Stimulated activated CD8-positive, alpha-beta memory T cell treated with anti-CD3 and anti-CD28 coated beads, Interleukin-4, amount 100 ng/mL, for 48 hours (primary cell): ENCODE measurements at places on chromosomes 2 and 18.
A peak's percentile ranks its signal among the peaks of the same experiment; 100 is the strongest.

- no peak for DNase-seq
Observed at GRCh38 chr2:168601741-168602140, 145.7 kb downstream of the CERS6 start.

- no peak for DNase-seq
Observed at GRCh38 chr2:172372436-172372835, 55.0 kb upstream of the ITGA6 start.

DNA sequence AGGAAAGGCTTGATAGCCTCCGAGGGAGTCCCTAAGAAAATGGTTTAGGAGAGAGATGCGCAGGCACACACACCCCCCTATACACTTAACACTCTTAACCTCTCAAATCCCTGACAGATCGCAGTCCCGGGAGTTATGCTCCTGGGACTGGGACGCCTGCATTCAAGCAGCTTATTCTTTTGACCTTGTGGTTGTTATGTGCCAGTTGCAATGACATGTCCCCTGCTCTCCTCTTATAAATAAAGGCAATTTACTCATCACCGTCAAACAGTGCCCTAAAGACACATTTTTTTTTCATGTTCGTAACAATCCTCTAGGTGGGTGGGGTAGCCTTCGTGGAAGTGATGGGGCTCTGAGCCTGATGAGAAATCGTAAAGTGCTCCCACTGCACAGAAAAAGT, 162.2 kb downstream of the LRRC30 start:
- DNase-seq = no peak

DNA sequence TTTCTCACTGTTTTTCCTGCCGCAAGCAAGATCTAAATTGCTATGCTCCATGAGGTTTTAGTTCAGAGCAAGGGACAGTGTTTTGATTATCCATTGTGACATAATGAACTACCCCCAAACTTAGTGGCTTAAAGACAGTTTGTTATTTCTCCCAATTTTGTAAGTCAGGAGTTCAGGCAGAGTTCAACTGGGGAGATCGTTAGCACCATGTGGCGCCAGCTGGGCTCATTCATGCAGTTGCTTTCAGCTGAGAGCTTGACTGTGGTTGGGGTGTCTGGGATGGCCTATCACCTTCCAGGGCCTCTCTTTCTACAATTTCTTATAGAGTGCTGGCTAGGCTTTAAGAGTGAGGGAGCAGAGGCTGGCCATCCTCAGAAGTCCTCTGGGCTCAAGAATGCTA, 382.9 kb upstream of the CELF4 start:
- no peak for DNase-seq

GRCh38 chr2:28751956-28752630, 463 bp downstream of the PPP1CB start:
- peak; percentile 53 for DNase-seq

DNA sequence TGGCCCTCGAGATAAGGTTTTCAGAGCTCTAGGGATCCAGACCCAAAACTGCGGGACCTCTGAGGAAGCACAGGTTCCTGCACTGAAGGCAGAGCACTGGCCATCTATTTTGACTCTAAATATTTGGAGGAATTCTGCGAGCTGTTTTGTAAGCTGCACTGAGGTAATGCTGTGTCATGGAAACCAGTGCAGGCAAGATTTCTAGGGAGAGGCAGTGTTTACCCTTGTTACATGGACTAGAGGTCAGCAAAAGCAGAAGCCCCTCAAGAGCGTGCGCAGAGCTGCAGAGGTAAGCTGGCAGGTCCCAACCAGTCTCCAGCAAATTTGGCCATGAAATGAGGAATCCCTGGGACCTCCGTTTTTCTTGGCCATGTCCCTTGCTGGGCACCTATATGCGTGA, 137.3 kb downstream of the RNF152 start:
- no peak for DNase-seq

- DNase-seq = no peak
Observed at GRCh38 chr2:15159206-15159605, 401.9 kb downstream of the NBAS start.

DNA sequence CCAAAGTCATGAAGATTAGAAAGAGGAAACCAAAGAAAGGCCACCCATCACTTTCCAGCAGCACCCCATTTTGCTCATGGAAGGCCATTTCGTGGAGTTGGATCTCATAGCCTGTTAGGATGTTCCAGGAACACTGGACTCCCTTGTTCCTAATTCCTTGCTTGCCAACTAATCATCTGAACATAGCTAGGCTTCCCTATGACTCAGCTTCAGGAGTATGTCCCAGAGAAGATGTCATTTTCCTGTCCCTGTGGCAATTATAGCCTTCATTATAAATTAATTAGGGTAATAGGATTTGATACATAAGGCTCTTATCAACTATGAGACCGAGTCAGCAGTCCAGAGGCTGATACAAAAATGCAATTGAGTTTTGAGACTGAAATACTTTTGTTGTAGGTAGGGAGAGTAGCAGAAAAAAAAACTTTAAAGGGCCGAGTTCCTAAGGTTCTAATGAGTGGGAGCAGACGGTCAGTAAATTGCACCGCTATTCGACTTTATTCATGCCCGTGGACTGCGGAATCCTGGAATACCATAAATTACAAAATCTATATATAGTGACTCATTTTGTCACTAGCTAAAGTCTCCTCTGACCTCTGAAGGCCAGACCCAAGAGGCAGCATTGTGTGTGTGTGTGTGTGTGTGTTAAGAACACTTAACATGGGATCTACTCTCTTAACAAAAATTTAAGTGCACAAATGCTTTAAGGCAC, 311.8 kb downstream of the FBXO15 start:
- DNase-seq = no peak

DNA sequence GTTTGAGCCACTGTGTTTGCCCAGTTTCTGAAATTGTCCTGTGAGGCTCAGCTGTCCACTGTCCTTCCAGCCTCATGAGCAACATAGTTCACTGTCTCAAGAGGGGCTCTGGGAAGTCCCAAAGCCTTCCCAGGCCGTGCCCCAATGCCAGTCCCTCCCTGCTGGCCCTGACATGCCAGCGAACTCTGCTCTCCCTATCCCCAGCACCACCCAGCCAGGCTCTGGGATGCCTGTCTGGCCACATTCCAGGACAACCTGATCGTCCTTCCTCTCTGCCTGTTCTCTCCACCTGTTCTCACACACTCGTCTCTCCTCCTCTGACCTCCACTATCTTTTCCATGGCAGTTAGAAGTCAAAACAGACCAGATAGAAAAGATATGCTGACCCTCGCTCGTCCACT, 278.0 kb upstream of the ID2 start:
- no peak for DNase-seq

- DNase-seq = no peak
Observed at GRCh38 chr2:233089851-233090250, 29.7 kb downstream of the INPP5D start.

DNA sequence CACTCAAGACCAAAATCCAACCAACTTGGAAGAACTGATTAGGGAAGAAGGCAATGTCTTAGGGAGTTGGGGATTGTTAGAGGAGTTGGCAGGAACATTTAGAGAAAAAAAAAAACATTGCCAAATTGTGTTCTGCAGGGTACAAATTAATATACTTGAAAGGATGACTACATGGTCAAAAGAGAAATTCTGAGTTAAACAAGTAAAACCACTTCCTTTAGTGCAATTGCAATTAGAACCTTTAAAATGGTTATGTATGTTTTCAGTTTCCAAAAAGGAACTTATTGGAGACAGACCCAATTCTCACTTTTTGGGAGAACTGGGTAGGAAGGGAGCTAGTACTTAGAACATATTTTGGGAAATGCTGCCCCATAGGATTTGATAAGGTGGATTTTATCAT, 137.9 kb downstream of the GPD2 start:
- no peak for DNase-seq

DNA sequence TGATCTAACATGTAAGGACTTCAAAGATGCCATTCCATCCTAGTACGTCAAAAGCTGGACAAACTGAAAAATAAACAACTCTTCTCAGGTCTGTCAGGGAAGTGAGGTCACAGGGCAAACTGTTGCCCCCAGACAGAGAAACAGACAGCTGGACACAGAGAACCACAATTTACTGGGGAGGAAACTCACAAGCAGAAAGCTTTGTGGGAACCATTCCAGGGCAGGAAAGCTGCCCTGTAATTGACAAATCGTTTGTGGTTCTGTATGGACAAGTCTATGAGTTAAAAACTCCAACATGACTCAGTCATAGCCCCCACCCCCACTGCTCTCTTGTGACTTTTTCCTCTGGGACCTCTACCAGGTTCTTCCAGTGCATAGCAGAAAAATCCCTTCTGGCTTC, 28.4 kb downstream of the MCEE start:
- no peak for DNase-seq

GRCh38 chr2:78486565-78486964, 538.9 kb upstream of the REG3G start:
- DNase-seq = no peak

DNA sequence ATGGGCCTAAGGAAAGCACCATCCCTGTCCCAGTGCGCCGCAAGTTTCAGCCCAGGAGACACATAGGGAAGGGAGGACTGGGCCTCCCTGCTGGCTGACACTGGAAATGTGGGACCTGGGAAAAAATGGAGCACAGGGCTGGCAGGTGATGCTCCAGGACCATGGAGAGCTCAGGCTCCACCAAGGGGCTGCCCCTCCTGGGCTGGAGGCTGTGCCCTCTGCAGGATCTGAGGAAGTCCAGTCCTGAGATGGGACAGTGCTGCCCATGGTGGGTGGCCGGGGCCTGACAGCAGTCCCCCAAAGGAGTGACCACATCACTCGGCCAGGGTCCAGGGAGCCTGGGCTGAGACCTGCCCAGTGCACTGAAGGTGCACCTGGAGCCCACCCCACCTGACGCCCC, 108.6 kb upstream of the TEKT4 start:
- no peak for DNase-seq

DNA sequence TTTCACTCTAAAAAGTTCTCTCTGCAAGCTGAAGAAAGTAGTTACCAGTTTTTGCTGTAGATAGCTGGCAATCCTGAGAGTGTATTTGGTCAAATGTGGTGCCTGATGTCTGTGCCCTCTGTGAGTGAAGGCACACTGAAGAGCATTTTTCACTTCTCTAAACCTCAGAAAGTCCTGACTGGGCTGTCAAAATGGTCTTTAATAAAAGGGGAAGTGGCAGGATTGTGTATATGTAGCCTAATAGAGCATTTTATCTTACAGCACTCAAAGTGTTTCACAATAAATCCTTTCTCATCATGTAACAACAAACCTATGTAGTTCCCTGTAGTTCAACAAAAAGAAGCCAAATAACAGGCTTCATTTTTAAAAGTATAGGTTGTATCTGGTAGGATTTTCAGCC, 1552.3 kb upstream of the SLC39A10 start:
- DNase-seq = no peak

- DNase-seq = no peak
Observed at GRCh38 chr2:118903551-118904479, 38.2 kb upstream of the MARCO start.

GRCh38 chr2:126979039-126980003, 80.6 kb downstream of the TEX51 start:
- no peak for DNase-seq

GRCh38 chr2:134120406-134120732, 133.5 kb upstream of the MGAT5 start:
- DNase-seq = no peak

DNA sequence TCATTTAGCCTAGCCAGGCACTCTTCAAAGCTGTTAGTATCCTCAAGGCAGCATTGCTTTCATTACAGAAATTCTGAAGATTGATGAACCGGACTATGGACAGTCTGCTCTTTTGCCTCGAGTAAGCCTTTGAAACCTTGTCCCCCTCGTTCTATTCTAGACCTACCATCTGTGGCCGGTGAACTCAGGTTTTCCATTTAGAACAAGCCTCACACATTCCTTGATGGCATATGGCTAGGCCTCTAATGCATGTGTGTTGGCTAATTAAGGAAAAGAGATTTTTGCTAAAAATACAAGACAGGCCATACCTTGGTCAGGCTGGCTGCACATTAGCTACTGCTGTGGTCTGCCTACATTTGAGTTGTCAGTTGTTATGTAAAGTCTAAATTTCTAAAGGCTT, 111.8 kb downstream of the CERS6 start:
- DNase-seq = no peak

- no peak for DNase-seq
Observed at GRCh38 chr2:165497659-165498317, 28.3 kb downstream of the CSRNP3 start.

GRCh38 chr2:216802516-216803215, 57.2 kb downstream of the TNP1 start:
- no peak for DNase-seq

- no peak for DNase-seq
Observed at GRCh38 chr2:40752796-40753195, 300.9 kb upstream of the SLC8A1 start.

DNA sequence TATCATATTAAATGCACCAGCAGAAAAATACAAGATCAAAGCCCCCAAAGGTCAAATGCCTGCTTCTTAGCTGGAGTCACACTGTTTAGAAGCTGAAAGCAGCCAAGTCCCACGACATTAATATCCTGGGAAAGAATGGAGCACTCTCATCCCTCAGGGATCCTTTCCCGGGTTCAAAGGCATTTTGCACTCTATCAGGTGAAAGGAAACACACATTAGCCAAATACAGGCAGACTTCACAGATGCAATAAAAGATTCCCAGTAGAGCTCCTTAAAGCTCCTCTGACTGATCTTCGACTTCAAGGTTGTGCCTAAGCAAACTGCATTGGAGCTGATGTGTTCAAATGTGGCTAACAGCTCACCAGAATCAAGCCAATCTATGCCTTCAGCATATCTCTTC, 158.4 kb downstream of the RNF152 start:
- no peak for DNase-seq

DNA sequence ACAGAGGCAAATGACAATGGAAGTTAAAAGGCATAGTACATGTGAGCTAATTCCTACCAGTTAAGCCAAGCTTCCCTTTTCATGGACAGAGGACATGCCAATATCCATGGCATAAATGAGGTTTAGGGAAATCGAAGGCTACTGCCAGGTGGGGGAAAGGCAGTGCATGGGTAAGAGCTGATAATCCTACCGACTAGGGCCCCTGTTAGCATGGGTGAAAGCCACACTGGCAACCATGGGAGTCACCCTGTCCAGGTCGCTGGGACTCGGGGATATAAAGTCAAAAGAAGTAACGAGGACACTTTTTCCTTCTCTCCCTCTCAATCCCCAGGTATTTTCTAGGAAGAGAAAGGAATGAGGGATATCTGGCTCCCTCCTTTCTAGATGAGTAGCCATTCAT, 83.7 kb upstream of the CDH19 start:
- no peak for DNase-seq

- no peak for DNase-seq
Observed at GRCh38 chr2:152071092-152071491, 27.8 kb downstream of the CACNB4 start.

- DNase-seq = no peak
Observed at GRCh38 chr18:76547296-76547695, 52.3 kb upstream of the ZNF516 start.

GRCh38 chr2:202104286-202104870, 31.3 kb downstream of the KIAA2012 start:
- DNase-seq = peak; percentile 80

GRCh38 chr2:190791976-190792575, 88.5 kb upstream of the GLS start:
- DNase-seq = no peak
